Right ventricle myocardium superior (tissue), 1 donor: ENCODE measurements at places on chromosomes 2 and 18.
A peak's percentile ranks its signal among the peaks of the same experiment; 100 is the strongest.

DNA sequence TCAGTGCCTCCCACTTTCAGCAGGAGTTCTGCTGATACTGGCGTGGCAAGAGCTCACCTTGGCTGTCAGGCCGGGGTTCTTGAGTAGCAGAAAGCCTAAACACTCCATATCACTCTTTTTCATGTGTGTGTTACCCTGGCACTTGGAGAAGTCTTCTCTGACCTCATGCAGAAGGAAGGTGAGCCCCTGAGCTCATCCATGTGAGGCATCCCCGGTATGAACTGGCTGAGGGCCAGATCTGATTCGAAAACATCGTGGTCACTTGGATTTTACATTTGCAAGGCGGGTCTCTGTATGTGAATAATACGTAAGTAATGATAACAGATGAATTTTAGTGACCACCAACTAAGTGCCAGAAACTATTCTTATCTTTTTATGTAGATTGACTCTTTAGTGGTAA lies 93.6 kb downstream of the RAPGEF4 start:
- DNase-seq = no peak

DNA sequence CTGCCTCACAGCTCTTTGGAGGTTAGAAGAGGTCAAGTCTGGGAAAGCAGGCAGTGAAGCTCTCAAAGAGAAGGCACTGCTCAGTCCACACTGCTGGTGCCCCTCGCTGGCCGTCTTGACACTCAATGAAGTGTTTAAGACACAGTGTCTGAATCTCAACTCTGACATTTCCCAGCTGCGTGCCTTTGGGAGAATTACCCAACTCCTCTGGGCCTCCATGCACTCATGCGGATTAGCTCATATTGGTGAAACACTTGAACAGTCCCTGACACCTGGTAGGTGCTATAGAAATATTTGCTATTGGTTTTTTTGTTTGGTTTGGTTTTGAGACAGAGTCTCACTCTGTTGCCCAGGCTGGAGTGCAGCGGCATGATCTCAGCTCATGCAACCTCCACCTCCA lies 281.0 kb downstream of the SRBD1 start:
- DNase-seq = no peak

- no peak for DNase-seq
These were observed 2.2 kb downstream of the HOXD10 start for GRCh38 chr2:176118601-176119339.

- no peak for DNase-seq
These were observed 24.3 kb upstream of the MAPRE3 start for GRCh38 chr2:26945991-26946750.

- no peak for DNase-seq
These were observed 4.6 kb downstream of the LRRFIP1 start for GRCh38 chr2:237631801-237632585.

DNA sequence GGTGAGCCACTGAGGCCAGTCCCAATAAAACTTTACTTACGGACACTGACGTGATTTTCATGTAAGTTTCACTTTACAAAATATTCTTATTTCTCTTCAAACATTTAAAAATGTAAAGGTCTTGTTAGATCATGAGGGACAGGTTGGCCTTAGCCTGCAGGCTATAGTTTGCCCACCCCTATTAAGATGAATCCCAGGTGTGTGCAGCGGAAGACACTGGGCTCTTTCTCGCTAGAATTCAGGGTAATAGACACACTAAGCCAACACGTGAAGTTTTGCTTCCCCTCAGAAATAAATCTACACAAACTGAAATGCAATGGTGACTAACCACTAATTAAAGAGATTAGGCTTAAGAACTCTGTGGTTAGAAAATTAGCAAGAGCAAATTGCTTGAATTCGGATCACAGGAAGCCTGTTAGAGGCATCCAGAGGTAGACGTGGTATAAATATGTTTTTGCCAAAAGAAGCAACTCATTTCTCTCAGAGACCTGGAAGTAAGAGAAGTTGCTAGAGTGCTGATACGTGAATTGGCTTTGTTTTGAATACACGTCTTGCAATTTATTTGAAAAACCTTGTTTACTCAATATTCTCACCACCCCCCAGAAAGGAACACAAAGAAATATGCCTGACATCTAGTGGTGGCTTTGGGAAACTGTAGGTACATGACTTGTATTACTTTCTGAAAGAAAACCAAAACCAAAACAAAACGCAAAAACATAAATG lies 151.6 kb downstream of the DTNB start:
- no peak for DNase-seq

DNA sequence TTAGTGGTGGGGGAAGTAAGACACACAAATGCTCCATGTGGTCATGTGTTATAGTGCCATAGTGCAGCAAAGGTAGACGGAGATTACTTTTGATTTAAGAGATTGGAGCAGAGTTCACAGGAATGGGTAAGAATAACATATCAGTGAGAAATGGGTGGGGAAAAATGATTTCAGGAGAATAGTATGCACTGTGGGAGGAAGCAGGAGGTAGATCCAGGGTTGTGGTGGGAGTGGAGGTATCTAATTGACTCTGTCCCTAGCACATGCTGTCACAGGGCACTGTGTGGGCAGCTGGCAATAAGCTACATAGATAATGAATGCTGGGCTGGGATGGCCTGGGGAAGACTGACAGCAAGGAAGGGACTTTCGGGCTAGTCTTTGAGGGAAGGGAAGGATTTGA lies 65.3 kb downstream of the STAT1 start:
- no peak for DNase-seq

- DNase-seq = no peak
These were observed 219.7 kb upstream of the STK17B start for GRCh38 chr2:196391149-196391479.

DNA sequence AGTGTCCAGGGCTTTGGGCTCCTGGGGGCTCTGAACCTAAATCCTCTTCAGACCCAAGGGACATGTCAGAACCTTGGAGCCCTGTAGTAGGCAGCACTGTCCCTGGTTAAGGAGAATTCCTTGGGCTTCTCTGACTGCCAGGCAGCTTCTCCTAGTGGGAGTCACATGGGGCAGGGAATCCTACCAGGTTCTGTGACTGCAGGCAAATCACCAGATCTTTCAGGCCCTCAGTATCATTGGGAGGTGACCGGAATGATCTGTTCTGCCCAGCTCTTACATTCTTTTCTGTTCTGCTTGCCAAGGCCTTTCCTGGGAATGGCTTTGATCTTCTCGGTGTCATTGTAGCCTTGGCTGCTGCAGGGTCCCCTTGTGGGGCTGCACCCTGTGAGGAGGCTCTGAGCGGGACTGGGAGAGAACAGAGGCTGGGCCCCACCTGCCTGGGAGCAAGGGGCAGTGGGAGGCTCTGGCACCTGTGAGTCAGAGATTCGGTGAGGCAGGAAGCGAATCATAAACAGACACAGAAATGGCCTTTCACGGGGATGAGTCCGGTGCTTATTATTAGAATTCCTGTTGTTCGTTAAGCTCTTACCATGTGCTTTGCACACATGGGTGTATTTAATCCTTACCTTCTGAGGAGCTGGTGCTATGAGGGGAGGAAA lies 14.1 kb downstream of the CEP68 start:
- no peak for DNase-seq

DNA sequence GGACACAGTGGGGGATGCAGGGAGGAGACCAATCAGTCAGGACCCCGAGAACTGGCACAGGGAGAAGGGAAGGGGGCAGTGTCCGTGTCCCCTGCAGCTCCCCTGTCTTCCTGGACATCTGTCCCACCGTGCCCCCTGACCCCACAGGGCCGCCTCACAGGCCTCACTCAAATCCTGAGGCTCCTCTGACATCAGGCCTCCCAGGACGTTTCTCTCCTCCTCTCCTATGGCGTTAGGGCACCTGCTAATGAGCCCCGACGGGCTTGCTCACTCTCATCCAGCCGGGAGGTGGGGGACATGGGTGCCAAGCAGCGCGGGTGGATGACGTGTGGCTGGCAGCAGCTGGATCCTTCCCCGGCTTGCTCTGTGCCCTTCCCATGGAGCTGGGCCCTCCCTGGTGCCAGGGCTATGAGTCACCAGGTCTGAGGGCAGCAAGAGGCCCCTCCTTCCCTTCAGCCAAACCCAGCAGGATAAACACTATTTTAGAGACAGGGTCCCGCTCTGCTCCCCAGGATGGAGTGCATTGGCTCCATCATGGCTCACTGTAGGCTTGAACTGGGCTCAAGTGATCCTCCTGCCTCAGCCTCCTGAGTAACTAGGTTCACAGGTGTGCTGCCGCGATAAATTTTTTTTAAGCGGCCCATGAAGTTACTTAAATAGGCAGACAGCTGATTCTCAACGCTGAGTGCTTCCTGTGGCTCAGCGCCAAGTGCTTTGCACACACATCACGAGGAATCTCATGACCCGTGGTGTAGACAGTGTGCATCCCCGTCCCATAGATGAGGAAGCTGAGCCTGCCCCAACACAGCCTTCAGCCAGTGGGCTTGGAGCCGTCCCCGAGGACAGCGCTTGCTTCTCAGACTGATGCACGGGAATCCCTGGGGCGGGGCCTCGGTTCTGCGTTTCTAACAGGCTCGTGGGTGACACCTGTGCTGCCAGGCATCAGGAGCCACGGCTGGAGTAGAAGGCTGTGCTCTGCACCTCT lies 64.5 kb upstream of the HDAC4 start:
- DNase-seq = peak; percentile 85

- no peak for DNase-seq
These were observed 249.7 kb upstream of the NCKAP5 start for GRCh38 chr2:133817680-133818566.

- DNase-seq = no peak
These were observed 149.0 kb downstream of the PXDN start for GRCh38 chr2:1595274-1595673.

DNA sequence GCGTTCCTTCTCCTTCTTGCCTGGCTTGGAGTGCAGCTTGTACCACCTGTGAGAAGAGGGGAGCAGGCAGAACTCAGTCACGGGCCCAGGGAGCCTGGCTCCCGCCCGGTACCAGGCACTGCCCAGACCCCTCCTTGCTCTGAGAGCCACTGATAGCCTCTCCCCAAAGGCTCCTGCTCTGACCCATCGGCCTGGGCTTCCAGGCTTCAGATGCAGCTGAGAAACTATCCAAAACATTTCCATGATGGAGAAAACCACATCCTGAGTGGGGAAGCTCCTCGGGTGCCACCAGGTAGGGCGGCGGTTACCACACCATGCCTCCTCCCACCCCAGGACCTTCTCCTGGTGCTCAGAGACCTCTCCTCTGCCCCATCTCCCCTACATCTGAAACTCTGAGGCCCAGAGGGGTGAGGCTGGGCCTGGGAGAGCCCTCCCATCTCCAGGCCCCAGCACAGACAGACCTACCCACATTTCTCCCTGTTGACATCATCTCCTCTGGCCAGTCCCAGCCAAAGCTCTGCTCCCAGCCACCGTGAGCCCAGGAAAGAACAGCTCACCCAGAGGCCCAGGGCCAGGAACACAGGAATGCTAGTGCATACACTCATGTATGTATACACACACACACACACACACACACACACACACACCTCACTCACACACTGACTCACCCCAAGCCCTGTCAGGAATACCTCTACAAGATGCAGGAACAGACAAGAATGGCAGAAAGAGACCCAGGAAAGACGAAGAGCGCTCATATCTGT lies 17.9 kb upstream of the SFXN5 start:
- DNase-seq = peak; percentile 58

GRCh38 chr2:178280244-178280852 lies 86.0 kb downstream of the OSBPL6 start:
- no peak for DNase-seq

GRCh38 chr2:228140934-228141528 lies 40.5 kb downstream of the SPHKAP start:
- DNase-seq = no peak
